ENCODE measurements at places on chromosomes 2 and 18. TPM values are rescaled to one million over a fixed set of nuclear protein-coding genes. Genes with fewer than 3 reads are reported as not detected.

DNA sequence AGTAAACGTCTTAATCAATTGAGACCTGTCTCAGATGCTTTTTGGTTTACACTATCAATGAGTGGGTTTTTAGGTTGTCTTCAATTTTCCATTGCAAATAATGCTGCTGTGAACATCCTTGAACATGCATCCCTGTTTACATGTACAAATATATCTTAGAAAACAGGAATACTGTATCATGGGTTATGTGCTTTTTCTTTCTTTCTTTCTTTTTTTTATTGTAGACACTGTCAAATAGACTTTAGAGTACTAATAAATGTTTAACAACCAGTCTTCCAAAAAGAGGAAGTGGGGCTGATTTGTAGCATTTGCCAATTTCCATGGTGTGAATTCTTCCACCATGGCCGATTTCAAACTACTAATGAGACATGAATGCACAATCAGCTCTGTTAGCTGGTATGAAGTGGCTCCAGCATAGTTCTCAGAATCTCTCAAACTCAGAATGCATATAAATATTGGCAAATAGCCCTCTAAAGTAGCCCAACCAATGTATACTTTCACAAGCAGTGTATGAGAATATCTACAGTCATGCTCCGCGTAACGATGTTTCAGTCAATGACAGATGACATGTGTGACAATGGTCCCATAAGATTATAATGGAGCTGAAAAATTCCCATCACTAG, 50.3 kb upstream of the B3GNT2 start:
- no peak for DNase-seq

GRCh38 chr2:217064234-217065011, 204.6 kb upstream of the TNP1 start:
- no peak for DNase-seq

DNA sequence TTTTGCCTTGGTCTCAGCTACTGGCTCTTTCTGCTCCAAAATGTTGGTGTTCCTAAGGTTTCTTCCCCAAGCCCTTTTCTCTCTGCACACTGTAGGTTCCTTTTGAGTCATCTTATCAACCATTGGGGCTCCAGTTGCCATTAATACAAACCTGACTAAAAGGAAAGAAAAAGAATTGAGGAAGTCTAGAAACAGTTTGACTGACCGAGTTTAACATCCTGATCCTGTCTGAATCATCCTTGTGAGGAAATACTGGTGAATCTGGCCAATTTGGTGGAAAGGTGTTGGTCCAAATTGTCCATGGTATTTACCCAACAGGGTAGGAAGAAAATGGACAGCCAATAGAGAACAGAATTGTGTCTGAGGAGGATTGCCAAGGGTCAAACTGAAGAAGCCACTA, 38.3 kb downstream of the CRYGD start:
- DNase-seq, result no peak

GRCh38 chr2:7881466-7881865, 800.4 kb upstream of the ID2 start:
- no peak for DNase-seq

The TMEM247 gene
- total RNA-seq, result not detected
